ENCODE measurements at places on chromosomes 5 and 9. TPM values are rescaled to one million over a fixed set of nuclear protein-coding genes. Genes with fewer than 3 reads are reported as not detected.

GRCh38 chr9:106600955-106601560, 261.9 kb upstream of the ZNF462 start:
- no peak for DNase-seq

DNA sequence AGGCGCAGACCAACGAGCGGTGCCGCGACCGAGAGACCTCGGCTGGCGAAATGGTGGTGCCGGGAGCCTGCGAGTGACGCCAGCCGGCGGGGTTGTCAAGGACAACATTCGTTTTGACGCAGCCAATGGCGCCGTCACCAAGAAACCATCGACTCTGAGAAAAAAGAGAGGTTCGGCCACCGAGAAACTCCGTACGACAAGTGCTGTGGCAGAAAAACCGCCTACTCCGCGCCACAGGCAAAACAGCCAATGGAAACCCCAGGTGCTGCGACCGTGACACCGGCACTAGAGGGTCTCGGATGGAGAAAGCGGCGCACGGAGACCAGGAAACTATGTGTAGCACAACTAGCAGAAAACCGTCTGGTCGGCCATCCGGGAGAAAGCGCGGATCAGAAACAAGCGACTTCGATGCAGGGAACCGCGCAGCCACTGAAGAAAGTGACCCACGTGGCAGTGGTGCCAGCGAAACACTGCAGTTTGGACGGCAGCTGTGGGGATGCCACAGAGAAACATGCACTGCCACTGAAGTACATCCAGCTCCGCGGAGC, 88.8 kb downstream of the ANXA2R start:
- DNase-seq, result no peak

DNA sequence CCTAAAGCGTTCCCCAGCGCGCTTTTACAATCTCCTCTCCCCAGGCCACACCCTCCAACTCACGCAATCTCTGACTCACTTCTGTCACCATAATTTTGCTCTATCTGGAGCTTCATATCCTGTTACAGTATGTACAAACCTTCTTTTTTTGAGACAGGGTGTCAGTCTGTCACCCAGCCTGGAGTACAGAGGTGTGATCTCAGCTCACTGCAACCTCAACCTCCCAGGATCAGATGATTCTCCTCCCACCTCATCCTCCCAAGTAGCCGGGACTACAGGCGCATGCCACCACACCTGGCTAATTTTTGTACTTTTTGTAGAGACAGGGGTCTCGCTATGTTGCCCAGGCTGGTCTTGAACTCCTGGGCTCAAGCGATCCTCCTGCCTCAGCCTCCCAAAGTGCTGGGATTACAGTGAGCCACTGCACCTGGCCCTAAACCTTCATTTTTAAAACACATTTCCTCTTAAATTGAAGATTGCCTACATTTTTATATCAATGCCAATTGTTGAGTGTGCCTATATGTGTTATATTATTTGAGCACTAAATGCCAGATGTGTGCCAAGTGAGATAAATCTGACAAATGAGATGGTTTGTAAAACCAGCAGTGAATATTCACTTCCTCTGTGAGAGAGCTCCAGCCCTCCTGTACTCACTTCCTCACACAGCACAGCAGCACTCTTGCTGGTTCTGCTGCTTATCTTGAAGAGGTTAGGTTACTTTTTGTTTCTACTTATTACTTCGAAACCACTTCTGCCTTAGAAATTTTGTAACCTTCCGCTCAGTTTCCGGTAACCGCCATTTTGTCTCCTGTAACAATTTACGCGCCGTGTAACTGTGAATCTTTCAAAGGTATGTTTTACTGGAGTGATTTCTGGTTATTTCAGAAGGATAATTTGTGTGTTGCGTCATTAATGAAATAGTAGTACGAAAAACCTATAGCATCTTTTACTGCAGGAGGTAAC, 57.9 kb downstream of the DOCK8 start:
- DNase-seq, result no peak

Gene OGN
- not detected for total RNA-seq

GRCh38 chr5:121988488-121988887, 26.7 kb downstream of the SRFBP1 start:
- no peak for DNase-seq

DNA sequence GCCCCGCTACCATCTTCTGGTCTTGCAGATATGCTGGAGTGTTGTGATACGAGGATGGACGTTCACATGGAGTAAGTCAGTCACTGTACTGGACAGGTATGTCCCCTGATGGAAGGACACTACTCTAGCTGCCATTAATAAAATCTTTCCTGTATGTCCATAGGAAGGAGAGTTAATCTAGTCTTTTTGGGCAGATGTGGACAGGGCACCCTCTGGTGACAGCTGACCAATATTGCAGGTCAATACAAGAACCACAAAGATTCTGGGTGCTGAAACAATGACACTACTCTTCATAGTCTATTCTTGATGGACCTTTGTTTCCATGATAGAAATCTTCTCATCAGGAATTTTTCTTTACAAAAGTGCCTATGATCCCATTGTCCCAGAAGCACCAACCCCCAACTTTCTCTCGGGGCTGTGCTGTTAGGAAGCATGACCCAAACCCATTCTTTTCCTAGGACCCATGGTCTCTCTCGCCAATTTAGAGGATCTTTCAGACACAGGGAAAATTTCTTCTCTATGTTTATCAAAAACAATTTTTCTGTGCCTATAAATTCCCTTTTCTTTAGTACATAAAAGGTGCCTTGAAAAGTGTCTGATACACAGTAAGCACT, 376.9 kb downstream of the DTWD2 start:
- DNase-seq, result no peak

Gene TMEM174
- not detected for total RNA-seq

DNA sequence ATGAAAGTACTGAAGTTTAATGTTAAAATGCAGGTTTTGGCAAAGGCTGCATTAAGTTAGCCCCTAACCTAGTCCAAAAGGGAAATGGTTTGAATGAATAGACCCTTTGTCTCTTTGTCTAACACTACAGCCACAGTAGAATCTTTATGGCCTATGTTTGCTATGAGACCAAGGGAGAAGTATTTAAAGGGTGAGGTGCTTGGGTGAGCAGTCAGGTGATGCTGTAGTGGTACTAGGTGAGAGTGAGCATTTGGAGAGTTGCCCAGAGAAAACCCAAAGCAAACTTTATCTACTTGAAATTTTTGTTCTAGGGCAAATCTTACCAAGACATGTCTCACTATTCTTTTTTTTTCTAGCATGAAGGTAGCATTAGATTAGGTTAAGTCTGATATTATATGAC, 1961.4 kb upstream of the WWC1 start:
- no peak for DNase-seq

GRCh38 chr5:150622157-150622556, 18.3 kb upstream of the SYNPO start:
- DNase-seq, result no peak

DNA sequence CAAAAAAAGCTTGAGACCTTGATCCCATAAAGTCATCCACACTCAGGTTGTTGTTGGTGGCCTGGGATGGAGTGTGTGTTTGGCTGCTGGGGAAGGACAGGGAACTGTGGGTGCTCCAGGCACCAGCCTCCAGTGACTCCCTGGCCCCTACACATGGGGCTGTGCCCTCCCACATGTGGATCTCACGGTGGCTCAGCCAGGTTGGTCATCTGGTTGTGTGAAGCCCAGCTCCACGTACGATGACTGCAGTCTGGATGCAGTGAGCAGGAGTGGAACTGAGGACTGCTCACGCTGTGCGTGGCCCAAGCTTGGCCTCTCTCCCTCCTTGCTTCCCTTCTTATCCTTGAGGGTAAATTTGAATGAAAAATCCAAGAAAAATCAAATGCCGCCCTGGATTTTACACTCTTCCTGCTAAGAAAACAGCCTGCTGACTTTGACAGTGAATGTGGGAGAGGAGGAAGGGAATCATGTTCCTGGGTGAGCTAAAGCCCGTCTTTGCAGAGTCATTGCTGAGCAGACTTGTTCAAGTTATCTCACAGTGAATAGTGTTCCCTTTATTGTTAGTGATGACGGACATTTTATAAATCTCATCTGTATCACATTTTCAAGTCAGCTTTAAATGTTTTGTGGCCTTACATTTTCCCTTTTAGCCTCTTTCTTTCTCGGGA, 65.1 kb upstream of the CACNA1B start:
- DNase-seq, result no peak

- no peak for DNase-seq
Measured at GRCh38 chr5:3606121-3606831, 10.6 kb downstream of the IRX1 start.

Gene RNF183
- total RNA-seq, result not detected

DNA sequence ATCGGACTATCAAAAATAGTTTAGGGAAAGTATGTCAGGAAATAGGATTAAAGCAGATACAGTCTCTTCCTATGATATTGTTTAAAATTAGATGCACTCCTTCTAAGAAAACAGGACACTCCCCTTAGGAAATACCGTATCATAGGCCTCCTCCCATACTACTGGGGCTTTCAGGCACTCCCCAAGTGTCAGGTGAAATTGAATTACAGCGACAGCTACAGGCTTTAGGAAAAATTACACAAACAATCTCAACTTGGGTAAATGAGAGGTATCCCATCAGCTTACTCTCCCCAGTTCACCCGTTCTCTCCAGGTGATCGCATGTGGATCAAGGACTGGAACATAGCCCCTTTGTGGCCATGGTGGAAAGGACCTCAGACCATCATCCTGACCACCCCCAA, 110.4 kb upstream of the EPB41L4A start:
- DNase-seq, result no peak

Gene GADD45G
- total RNA-seq, result 0.92 TPM
